Stimulated activated CD8-positive, alpha-beta memory T cell treated with anti-CD3 and anti-CD28 coated beads, Interleukin-2, amount 100 ng/mL, for 1 hour (primary cell): ENCODE measurements at places on chromosomes 5 and 9.

- no peak for DNase-seq
Measured at GRCh38 chr5:96094904-96095303, 133.3 kb upstream of the ELL2 start.

- DNase-seq = no peak
Measured at GRCh38 chr5:134124289-134125038, 10.0 kb downstream of the TCF7 start.

DNA sequence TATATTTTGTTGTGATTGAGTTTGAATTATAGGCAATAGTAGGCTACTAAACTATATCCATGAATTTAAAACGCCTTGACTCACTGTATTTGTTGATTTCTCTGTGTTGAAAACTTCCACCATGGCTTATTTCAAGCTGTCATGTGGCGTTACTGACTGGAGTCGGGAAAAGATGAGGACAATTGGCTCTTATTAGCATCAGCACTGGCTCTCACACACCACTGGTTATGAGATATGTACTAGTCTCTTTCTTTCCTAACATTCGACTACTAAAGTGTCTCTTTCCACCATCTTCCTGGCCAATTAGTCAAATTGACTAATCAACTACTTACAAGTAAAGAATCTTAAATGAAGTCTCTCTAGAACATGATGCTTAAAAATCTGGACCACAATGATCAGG, 9.1 kb upstream of the DAB2 start:
- no peak for DNase-seq

DNA sequence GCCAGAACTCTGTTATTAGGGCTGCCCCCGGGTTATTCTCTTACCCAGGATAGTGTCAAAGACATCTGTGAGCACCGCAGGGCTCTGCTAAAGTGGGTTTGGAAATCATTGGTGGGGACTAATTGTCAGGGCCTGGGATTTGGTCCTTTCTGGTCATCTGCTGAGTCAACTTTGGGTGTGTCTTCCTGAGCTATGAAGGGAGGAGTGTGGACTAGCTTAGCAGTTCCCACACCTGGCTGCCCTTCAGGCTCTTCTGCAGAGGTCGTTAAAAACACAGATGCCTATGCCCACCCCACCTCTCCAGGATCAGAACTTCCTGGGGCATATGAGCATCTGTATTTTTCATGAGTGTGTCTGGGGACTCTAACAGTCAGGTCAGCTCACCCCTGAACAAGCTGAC, 352.2 kb downstream of the SLIT3 start:
- DNase-seq = no peak

DNA sequence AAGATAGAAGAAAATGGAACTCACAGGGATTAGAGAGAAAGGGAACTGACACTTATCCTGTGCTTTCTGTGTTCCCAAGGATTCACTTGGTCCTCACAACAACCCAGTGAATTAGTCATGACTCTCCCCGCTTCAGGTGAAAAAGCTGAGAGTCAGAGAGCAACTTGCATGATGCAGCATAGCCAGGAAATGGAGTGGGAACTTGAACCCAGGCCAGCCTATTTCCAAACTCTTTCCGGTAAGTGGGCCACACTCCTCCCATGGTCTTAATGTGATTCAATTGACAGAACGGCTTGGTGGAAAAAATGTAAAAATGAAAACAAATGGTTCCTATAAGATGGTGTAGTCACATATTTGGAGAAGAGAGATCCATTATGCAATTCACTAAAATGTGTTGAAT, 45.9 kb upstream of the CEMIP2 start:
- no peak for DNase-seq

- DNase-seq = no peak
Measured at GRCh38 chr9:106753155-106753671, 109.8 kb upstream of the ZNF462 start.

GRCh38 chr5:120463991-120464626, at the start of gene PRR16:
TSS of gene PRR16 (plus strand) at chr5:120464300.
- no peak for DNase-seq

GRCh38 chr9:25733336-25733982, 55.2 kb upstream of the TUSC1 start:
- DNase-seq = no peak

DNA sequence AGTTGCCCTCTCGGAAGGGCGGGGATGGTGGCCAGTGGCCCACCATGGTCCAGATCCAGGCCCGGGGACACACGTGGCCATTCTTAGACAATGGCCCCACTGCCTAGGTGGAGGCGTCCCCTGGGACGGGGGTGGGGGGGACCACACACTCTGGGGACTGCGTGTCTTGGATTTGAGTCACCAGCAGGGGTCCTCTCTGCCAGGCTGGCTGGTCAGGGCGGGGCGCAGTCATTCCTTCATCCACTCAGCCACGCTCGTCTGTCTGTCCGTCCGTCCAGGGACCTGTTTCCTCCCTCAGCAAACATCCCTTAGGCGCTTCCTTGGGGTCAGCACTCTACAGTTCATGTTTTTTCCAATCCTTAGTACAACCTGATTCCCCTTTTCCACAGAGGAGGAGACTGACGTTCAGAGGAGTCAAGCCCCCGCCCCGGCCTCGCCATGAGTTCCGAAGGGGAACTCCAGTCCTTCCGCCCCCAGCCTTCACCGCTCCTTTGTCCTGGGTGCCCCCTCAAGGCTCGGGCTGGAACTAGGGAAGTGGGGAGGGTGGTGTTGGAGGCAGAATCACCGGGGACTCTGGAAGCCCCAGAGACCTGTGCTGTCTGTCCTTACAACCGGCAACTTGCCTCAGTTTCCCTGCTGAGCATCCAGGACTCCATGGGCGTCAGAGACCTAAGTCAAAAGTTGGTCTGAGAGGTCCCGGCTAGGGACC, 276.6 kb upstream of the MVB12B start:
- no peak for DNase-seq

- no peak for DNase-seq
Measured at GRCh38 chr5:1318659-1319251, 23.9 kb upstream of the TERT start.

- no peak for DNase-seq
Measured at GRCh38 chr9:36963346-36963745, 70.7 kb downstream of the PAX5 start.

DNA sequence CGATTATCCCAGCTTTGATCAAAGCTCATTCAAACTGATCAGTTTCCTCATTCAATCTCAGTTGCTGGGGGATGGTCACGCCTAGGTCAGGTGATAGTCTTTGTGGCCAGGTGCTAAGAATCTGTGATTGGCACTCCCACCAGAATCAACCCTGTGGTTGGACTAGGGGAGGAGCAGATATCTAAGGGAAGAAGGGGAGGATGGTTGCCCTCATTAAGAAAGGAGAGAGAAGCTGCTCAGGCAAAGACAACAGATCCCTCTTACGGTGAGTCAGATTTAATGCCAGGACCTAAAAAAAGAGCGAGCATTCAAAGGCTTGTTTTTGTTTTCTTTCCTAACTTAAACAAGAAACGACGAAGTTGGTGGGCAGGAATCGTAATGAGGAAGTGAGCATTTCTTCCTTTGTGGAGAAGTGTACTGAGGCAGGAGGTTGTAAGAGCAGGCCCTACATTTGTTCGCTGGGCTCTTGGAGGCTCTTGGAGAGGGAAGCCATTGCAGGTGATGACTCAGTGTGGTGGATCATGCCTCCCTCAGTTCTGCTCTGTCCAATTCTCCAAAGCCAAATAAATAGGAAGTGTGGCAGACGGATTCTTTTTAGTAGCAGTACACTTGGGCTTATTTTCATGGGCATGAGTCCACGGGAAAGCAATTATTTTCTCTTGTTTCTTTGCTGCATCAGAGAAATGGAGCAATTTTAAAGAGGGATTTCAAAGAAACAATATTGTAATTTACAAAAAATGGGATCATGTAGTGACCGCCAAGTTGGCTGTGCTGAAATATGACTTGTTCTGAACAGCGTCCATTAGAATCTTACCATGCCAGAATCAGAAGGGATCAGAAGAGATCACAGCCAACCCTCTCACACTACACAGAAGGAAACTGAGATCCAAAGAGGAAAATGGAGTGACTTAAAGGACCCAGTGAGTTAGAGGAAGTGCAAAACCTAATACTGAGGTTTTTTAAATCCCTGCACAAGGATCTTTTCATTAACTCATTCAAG, 18.7 kb upstream of the TGFBR1 start:
- DNase-seq = no peak

DNA sequence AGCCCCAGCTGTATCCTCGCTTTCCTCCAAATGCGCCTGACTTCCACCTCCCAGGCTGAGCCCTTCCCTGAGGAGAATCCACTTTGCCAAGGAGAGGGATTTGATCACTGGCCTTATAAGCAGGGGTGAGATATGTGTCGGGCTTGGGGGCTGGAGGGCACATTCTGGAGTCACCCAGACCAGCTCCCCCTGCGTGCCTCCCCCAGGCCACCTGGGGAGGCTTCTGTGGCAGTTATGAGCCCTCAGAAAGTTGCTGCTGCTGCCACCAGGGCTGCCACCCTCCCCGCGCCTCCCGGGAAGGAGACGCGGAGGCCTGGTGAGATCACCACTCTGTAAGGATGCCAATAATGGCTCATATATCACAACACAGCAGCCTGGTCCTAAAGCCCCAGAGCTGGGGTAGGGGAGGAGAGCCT, 211.5 kb downstream of the PAPPA start:
- no peak for DNase-seq

- no peak for DNase-seq
Measured at GRCh38 chr5:16590685-16591084, 26.1 kb downstream of the RETREG1 start.

- no peak for DNase-seq
Measured at GRCh38 chr9:28177925-28178324, 604.6 kb upstream of the C9orf72 start.

DNA sequence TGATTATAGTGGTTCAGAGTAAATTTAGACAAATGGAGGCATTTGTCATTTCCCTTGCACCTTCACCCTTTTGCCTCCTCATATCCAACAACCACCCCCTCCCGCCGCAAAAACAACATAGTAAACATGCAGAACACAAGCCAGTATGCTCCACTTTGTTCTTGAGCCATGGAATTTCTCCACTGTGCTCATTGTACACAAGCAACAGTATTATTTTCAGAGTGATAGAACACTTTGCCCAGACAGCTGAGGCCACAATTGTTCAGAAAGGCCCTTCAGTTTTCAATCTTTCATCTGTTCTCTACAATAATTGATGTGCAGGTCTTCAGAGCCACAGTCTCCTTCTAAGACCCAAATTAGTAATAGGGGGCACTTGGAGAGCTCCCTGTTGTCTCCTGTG, 272.8 kb upstream of the SLC30A5 start:
- DNase-seq = no peak

DNA sequence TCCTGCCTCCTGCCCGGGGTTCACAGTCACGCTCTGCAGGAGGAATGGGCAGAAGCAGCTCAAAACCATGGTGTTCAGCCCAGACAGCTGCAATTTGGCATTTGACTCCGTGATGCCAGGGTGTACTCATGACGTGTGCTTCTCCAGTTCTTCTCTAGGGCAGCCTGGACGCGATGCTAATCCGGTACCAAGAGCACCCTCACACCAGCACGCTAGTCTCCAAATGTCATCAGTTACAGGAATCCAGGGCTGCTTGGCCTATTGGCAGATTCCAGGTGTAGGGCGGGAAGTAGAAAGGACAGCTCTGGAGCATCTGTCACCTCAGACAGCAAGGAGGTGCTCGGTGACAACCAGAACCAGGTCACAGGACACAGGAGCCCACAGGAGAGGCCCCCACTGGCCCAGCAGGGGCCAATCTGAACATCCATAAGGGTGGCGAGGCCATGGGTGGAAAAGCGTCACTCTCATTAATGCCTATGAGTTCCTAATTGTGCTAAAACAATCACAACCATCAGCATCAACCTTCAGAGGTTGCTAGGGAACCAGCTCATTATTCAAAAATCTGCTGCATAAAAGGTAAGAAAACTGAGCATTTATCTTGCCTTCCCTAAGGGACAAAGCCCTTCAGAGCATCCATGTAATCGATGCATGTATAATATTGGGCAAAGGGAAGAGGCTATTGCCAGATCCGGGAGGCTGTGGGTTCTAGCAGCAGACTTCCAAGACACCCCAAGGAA, 241.9 kb upstream of the IRX4 start:
- DNase-seq = no peak

GRCh38 chr5:74056789-74057164, 430.8 kb downstream of the ARHGEF28 start:
- DNase-seq = no peak

- DNase-seq = no peak
Measured at GRCh38 chr9:94794476-94795167, 68.1 kb downstream of the AOPEP start.

DNA sequence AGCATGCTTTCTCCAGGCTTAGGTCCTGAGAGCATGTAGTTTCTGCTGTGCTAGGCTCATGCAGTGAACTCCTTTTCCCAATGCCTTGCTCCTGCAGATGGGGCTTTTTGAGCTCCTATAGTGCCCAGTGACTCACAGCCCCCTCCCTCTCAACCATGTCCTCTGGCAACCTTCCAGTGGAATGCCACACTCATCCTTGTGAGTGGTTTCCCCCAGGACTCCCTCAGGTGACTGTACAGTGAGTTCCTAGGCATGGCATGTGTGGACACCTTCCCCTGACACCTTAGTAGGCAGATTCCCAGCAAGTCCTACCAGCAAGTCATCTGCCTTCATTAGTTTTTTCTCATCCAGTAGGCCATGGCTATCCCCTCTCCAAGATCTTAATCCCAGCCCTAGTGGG, 72.4 kb upstream of the CXCL14 start:
- DNase-seq = no peak

GRCh38 chr9:85944672-85945071, 3.7 kb downstream of the NAA35 start:
- no peak for DNase-seq

GRCh38 chr9:35529161-35529823, 39.4 kb downstream of the RUSC2 start:
- no peak for DNase-seq

GRCh38 chr9:93681269-93682154, 105.1 kb downstream of the PHF2 start:
- DNase-seq = no peak

GRCh38 chr5:92022415-92023140, 639.5 kb upstream of the ARRDC3 start:
- no peak for DNase-seq

DNA sequence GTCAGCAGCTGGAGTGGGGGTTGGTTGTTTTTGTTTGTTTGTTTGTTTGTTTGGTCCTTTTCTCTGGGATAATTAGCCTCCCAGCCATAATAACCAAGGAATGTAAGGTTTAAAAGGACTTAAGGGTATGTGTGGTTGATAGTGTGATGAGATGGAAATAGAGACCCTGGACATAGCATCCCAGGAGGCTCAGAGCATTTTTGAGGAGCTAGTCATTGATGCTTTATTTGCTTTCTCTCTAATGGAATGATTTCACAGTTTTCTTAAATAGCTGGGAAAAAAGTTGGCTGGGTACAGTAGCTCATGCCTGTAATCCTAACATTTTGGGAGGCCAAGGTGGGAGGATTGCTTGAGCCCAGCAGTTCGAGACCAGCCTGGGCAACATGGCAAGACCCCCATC, 45.1 kb downstream of the TTC1 start:
- DNase-seq = no peak

DNA sequence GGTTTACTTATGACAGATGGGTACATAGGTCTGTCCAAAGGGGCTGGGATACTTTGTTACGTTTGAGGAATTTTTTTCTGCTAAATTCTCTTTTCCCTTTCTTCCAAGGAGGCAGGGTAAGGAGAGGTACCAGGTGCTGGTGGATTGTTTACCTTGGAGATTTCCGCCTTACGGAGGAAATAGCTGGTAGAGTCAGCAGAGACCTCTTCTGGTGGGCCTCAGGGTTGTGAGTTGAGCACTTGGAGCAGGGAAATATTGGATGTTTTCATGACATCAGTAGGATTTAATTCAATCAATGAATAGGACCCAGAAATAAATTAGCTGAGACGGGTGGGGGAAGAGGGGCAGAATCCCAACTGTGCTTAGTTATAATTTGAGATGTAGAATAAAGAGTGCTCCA, 60.0 kb upstream of the TAF11L2 start:
- no peak for DNase-seq

- no peak for DNase-seq
Measured at GRCh38 chr5:127673117-127673800, 24.4 kb downstream of the CTXN3 start.
